ENCODE measurements at places on chromosomes 3 and 15. TPM values are rescaled to one million over a fixed set of nuclear protein-coding genes. Genes with fewer than 3 reads are reported as not detected.

Gene MUC20
- 8.4 TPM for total RNA-seq

Gene UBA3
- 58.3 TPM for total RNA-seq

Gene PLA2G4E
- not detected for total RNA-seq

Gene CCDC174
- 18.6 TPM for total RNA-seq

Gene CYP1A2
- not detected for total RNA-seq

Gene TICRR
- total RNA-seq: 2.4 TPM

Gene PPP1R2
- 45.8 TPM for total RNA-seq

- H3K4me3 ChIP-seq: no peak overlapping the region
- H3K27ac ChIP-seq: no peak overlapping the region
- no peaks in the 10 kb centered on the region for H3K4me1 ChIP-seq
- no peaks in the 10 kb centered on the region for H3K36me3 ChIP-seq
- no peak for DNase-seq
Observed at GRCh38 chr3:192373032-192373431, 354.3 kb downstream of the FGF12 start.

DNA sequence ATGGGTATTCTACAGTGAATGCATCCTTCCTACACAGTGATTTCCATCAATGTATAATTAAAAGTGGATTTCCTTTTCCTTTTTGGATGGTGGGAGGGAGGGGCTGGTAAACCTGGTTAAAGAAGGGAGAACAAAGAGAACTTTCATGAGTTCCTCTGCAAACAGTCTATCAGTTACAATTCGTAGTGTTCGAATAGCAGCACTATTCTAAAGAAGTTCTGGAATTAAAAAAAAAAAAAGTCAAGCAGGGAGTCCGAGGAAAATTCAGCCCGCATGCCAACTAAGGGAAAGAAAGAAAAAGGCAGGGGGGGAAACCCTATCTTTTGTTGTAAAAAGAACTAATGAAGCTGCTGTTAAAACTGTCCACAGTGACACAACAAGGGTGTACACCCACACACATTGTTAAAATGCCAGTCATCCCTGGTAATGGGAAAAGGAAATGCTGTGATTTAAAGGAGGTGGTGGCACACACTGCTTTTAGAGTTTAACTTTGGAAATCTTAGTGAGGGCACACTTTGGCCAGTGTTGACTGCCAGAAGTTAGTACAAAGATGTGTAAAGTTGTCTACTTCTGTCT, 521.2 kb downstream of the ZIC1 start:
- H3K4me3 ChIP-seq: peak overlapping the region; percentile 57
- DNase-seq: no peak
- peaks cover 29% of the 10 kb centered on the region for H3K4me1 ChIP-seq
- H3K27ac ChIP-seq: peak overlapping the region; percentile 89
- no peaks in the 10 kb centered on the region for H3K36me3 ChIP-seq

DNA sequence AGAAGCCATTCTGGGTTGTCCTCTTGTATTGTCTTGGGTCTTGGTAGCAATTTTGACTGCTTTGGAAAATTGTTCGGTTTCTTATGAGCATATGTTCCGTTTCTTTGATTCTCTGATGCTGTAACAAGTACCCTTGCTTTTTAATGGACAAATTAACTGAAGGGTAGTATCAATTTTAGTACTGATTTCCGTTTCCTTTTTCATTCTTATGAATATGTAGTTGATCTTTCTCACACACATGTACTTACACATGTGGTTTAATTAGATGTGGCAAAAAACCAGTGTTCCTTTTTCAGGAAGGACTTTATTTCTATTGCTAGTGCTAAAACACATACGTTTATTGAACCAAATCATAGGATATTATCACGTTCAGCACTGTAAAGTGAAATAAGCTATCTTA, 119.1 kb downstream of the TCF12 start:
- no peak overlapping the region for H3K27ac ChIP-seq
- no peaks in the 10 kb centered on the region for H3K36me3 ChIP-seq
- H3K4me1 ChIP-seq: peaks cover 22% of the 10 kb centered on the region
- no peak overlapping the region for H3K4me3 ChIP-seq
- H3K27me3 ChIP-seq: no peaks in the 10 kb centered on the region

- peak overlapping the region; percentile 74 for H3K4me3 ChIP-seq
- peak; percentile 55 for DNase-seq
- peaks cover 46% of the 10 kb centered on the region for H3K4me1 ChIP-seq
- peaks cover 1% of the 10 kb centered on the region for H3K36me3 ChIP-seq
Observed at GRCh38 chr3:107598926-107599771, 76.4 kb downstream of the BBX start.

GRCh38 chr3:27596334-27596841, 112.2 kb upstream of the SLC4A7 start:
- H3K27ac ChIP-seq: peak overlapping the region; percentile 37
- peaks cover 29% of the 10 kb centered on the region for H3K4me1 ChIP-seq
- DNase-seq: no peak
- no peak overlapping the region for H3K4me3 ChIP-seq
- no peaks in the 10 kb centered on the region for H3K27me3 ChIP-seq
- no peaks in the 10 kb centered on the region for H3K36me3 ChIP-seq

GRCh38 chr3:15108082-15108545, 9.2 kb upstream of the RBSN start:
- H3K4me3 ChIP-seq: no peak overlapping the region
- H3K27ac ChIP-seq: no peak overlapping the region
- peaks cover 1% of the 10 kb centered on the region for H3K27me3 ChIP-seq
- peaks cover 6% of the 10 kb centered on the region for H3K4me1 ChIP-seq
- no peaks in the 10 kb centered on the region for H3K36me3 ChIP-seq

GRCh38 chr3:139534455-139534812, 5.1 kb downstream of the RBP1 start:
- no peak overlapping the region for H3K4me3 ChIP-seq
- no peaks in the 10 kb centered on the region for H3K36me3 ChIP-seq
- H3K27ac ChIP-seq: peak overlapping the region; percentile 76
- DNase-seq: no peak
- H3K4me1 ChIP-seq: peaks cover 67% of the 10 kb centered on the region
- H3K27me3 ChIP-seq: no peaks in the 10 kb centered on the region

GRCh38 chr3:134242649-134243617, 7.7 kb downstream of the RYK start:
- no peak for DNase-seq
- no peaks in the 10 kb centered on the region for H3K27me3 ChIP-seq
- H3K27ac ChIP-seq: peak overlapping the region; percentile 52
- H3K4me1 ChIP-seq: peaks cover 61% of the 10 kb centered on the region

DNA sequence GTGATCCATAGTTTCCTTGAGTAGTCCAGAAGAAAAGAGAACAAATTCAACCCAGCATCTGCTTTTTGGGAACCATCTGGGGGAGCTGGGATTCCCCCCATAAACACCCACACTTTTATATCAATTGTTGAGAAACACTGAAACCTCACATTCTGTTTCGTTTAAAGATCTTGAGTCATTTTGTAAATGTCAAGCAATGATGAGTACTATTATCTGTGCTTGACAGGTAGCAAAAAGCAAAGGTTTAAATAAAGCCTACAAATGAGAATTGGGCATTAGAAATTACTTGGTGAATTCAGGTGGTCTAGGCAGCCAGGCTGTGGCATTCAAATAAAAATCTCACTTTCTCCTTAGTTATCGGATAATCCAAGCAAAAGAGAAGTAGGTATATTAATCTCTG, 75.7 kb downstream of the TMEM266 start:
- no peaks in the 10 kb centered on the region for H3K36me3 ChIP-seq
- no peak overlapping the region for H3K4me3 ChIP-seq
- no peaks in the 10 kb centered on the region for H3K4me1 ChIP-seq
- H3K27me3 ChIP-seq: peaks cover 17% of the 10 kb centered on the region

GRCh38 chr15:89177633-89178306, 43.6 kb downstream of the RLBP1 start:
- H3K4me3 ChIP-seq: no peak overlapping the region
- H3K27ac ChIP-seq: peak overlapping the region; percentile 87
- peaks cover 28% of the 10 kb centered on the region for H3K4me1 ChIP-seq
- no peaks in the 10 kb centered on the region for H3K27me3 ChIP-seq

GRCh38 chr15:89002830-89003229, 85.4 kb upstream of the ABHD2 start:
- peaks cover 4% of the 10 kb centered on the region for H3K27me3 ChIP-seq
- DNase-seq: no peak
- no peak overlapping the region for H3K27ac ChIP-seq
- no peak overlapping the region for H3K4me3 ChIP-seq
- H3K36me3 ChIP-seq: no peaks in the 10 kb centered on the region
- peaks cover 10% of the 10 kb centered on the region for H3K4me1 ChIP-seq

DNA sequence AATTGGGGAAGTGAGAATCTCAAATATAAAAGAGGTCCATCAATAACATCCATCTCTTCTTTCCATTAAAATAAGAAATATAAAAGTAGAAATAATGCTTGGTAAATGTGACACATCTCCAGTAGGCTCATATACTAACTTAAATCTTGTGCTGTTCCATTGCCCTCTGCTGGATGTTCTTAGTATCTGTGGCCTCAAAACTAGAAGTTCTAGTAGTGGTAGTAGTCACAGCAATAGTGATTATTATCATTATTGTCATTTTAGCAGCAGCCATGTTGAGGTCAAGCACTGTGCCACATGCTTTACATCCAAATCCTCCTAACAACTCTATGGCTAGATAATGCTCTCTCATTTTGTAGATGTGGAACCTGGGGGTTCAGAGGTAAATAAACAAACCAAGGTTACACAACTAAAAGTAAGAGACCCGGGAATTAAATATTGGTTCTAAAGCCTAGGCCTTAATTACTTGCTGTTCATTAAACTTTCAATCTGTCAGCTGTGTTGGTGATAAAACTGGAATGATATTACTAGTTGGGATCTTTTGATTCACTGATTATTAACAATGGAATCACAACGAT, 20.2 kb upstream of the BTLA start:
- no peak for DNase-seq
- no peaks in the 10 kb centered on the region for H3K27me3 ChIP-seq
- H3K4me1 ChIP-seq: no peaks in the 10 kb centered on the region
- H3K27ac ChIP-seq: no peak overlapping the region
- no peak overlapping the region for H3K4me3 ChIP-seq
- H3K36me3 ChIP-seq: peaks cover 6% of the 10 kb centered on the region

GRCh38 chr3:16332904-16333426, 68.0 kb downstream of the OXNAD1 start:
- H3K36me3 ChIP-seq: peaks cover 30% of the 10 kb centered on the region
- H3K27me3 ChIP-seq: no peaks in the 10 kb centered on the region
- peaks cover 23% of the 10 kb centered on the region for H3K4me1 ChIP-seq
- H3K27ac ChIP-seq: peak overlapping the region; percentile 69
- DNase-seq: no peak

DNA sequence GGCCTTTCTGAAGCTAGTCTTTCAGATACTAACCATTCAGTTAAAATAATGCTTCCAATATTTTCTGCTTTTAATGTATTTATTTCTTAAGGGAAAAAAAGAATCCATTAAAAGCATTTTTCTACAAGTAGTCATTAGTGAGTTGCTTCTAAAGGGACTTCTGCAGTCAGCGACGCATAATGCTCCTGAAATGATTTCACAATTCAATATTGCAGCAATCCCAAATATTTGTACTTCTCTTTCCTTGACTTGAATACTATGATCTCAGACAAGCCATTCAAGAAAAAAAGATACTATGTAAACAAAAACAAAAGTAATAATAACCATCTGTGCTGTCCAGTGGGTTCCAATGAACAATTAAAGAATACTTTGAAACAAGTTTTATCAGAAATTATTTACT, 681.0 kb downstream of the DIPK2A start:
- H3K4me3 ChIP-seq: no peak overlapping the region

GRCh38 chr3:57126244-57126643, 38.9 kb downstream of the IL17RD start:
- H3K4me1 ChIP-seq: peaks cover 17% of the 10 kb centered on the region
- DNase-seq: no peak
- peaks cover 4% of the 10 kb centered on the region for H3K27me3 ChIP-seq
- no peak overlapping the region for H3K4me3 ChIP-seq
- no peak overlapping the region for H3K27ac ChIP-seq

DNA sequence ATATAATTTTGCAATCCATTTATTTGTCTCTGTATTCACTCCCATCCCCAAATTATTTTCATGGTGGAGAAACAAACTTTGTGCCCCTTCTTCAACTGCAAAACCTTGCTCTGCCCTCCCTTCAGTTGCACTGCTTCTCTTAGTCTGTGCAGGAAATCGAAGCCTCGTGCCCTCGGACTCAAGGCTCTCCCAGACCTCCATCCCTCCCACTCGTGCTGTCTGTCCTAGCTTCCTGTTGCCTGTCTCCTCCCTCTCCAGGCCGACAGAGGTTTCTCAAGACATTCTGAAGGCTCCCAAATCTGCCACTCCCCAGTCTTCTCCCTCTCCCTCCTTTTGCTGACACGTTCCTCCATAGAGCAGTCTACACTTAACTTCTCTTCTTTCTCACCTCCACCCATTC, 177.6 kb downstream of the PDZRN3 start:
- no peak overlapping the region for H3K4me3 ChIP-seq
- DNase-seq: no peak
- no peaks in the 10 kb centered on the region for H3K27me3 ChIP-seq
- no peaks in the 10 kb centered on the region for H3K36me3 ChIP-seq
- H3K4me1 ChIP-seq: peaks cover 11% of the 10 kb centered on the region

DNA sequence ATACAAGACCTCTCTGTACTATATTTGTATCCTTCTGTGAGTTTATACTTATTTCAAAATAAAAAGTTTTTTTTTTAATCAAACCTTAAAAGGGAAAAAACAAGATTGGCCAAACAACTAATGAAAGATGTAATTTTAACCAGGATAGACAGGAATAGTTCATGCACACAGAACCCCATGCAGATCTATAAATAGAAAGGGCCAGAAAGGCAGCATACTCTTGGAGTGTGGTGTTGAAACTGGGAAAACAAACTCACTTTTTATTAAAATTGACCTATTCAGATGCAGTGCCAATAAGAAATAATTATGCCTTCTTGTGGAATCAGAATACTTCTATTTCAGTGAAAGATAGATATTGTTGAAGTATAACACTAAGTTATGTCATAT, 204.6 kb downstream of the PLCL2 start:
- H3K4me1 ChIP-seq: peaks cover 20% of the 10 kb centered on the region
- H3K36me3 ChIP-seq: peaks cover 3% of the 10 kb centered on the region
- DNase-seq: no peak

- peaks cover 39% of the 10 kb centered on the region for H3K4me1 ChIP-seq
- no peaks in the 10 kb centered on the region for H3K27me3 ChIP-seq
Observed at GRCh38 chr3:53190659-53191058, 29.6 kb downstream of the PRKCD start.

GRCh38 chr3:106119614-106120082, 250.8 kb upstream of the CBLB start:
- no peak overlapping the region for H3K27ac ChIP-seq
- H3K27me3 ChIP-seq: no peaks in the 10 kb centered on the region
- H3K4me1 ChIP-seq: peaks cover 11% of the 10 kb centered on the region
- H3K36me3 ChIP-seq: no peaks in the 10 kb centered on the region
- DNase-seq: no peak

DNA sequence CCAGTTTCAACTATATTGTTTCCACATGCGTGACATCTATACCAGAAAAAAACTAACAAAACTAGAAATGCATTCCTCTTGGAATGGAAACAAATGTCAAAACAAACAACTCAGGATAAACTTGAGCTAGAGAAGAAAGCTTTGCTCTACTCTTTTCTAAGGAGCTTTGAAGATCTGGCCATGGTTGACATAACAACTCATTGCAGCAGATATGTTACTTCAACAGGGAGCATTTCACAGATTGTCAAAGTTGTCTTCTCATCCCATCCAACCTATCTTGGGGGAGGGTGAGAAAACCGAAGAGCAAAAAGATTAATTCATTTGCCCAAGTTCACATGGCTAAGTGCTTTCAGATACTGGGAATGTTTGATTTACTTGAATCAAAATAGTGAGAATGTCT, 484.4 kb downstream of the CNTN4 start:
- no peak overlapping the region for H3K4me3 ChIP-seq
- H3K27ac ChIP-seq: no peak overlapping the region
- no peaks in the 10 kb centered on the region for H3K27me3 ChIP-seq
- H3K36me3 ChIP-seq: no peaks in the 10 kb centered on the region

Measured in chondrocyte (in vitro differentiated cells).